Urinary bladder (tissue), 4 donors: ENCODE measurements at places on chromosomes 7 and 10. TPM values are rescaled to one million over a fixed set of nuclear protein-coding genes. Genes with fewer than 3 reads are reported as not detected.
A peak's percentile ranks its signal among the peaks of the same experiment; 100 is the strongest.

DNA sequence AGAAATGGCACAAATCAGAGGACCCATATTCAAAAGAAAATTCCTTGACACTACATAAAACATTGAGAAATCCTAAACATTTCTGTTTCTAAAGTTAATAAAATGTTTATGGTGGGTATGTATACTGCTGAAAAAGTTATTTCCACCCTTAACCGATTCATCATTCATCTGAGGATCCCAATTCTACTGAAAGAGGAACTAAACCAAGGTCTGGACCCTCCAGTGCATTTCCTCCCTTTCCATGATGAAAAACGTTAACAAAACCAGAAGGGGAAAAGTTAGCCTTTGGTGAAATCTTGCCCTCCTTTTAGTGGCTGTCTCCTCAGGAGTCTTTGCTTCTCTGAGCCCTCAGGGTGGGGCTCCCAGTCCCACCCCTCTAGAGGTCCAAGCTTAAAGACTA lies 144.5 kb upstream of the ASAH2 start:
- no peak for DNase-seq

GRCh38 chr10:88582806-88583583 lies at the start of gene RNLS:
Gene RNLS (minus strand): TSS chr10:88583318.
- peak; percentile 23 for DNase-seq

DNA sequence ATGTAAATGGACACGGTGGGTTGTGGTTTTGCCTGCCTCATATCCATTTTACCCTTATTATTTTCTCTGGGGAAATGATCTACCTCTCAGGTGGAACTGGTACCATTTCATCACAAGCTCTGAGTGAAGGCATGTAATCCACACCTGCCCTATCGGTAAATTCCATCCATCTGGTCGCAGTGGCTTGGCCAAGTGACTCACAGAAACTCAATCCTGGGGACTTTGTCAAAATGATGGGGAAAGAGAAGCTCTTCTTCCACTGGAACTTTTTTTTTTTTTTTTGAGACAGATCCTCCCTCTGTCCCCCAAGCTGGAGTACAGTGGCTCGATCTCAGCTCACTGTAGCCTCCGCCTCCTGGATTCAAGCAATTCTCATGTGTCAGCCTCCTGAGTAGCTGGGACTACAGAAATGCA lies 48.2 kb upstream of the ANKRD1 start:
- DNase-seq = no peak

- DNase-seq = peak; percentile 74
These were observed 177.1 kb upstream of the SVIL start for GRCh38 chr10:29811751-29812427.

DNA sequence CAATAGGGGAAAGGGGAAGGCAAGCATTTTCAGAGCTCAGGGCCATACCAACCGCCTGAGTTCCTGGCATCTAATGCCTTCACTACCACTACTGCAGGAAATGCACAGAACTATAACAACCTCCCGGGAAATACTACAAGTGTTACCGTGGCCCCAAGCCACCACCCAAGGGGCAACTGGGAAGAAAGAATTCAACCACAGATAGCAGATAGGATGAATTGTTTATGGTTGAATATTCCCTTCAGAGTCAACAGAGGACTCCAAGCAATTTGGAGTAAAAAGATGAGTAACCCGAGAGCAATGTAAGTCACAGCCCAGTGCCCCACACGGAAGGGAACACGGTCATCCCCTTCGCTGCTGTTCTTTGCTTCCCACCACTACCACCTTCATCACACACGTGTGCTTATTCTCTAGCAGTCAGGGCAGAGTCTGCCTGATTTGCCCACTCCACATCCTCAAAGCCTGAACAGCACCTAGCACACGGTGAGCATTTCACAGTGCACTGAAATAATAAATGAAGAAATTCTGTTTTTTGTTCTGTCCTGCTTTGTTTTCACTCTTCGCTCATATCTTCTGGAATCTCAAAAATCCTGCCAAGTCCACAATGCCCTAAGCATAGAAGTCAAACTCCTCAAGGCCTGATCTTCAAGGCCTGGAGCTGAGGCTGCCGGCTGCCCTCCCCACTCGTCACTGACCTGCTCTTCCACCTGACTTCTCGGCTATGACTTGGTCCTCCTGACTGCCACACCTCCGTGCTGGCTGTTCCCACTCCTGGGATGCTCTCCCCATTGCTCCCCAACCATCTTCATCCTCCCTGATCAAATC lies 221.1 kb downstream of the KCNMA1 start:
- no peak for DNase-seq

DNA sequence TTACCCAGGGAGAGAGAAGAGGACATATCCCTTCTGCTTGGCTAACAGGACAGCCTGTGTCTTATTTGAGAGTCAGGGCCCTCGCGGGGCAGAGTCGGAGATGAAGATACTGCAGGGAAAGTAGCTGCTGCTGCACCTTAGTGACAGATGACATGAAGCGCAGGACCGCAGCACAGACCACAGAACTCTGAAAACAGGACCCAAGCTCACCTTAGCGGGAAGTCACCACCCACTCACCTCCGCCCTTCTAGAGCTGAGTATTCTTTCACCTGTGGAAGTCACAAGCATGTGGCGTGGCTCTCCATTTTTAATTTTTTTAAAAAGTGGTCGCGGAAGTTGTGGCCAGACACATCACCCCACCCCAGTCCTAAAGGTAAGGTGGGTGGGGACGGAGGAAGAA lies 191.4 kb downstream of the FAM107B start:
- no peak for DNase-seq

DNA sequence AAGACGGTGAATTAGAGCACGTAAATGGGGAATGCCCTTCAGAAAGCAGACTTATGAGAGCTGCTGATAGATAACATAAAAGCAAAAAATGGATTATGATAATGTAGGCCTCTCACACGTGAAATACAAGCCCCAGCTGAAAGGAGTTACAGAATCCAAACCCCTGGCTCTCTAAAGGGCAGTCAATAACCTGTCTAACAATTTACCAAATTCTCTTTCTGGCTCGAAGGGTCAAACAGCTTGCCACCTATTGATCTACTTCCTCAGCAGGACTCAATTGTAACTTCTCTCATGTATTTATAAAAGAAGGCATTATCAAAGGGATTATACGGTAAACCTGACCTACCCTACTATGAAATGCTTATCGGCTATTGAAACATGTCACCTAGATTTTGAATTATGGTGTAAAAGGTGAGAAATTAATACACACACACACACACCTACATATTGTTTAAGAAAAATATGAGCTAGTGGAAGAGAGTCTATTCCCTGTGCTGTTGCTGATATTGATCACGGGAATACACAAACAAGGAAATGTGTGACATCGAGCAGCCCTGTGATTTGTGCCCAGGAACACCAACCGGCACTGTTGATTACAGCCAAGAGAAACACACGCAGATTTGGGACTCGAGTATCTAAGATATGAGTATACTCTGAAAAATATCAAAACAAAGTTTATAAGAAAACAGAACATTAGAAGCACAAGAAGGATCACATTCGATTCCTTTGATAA lies 135.6 kb upstream of the NEBL start:
- DNase-seq = no peak

DNA sequence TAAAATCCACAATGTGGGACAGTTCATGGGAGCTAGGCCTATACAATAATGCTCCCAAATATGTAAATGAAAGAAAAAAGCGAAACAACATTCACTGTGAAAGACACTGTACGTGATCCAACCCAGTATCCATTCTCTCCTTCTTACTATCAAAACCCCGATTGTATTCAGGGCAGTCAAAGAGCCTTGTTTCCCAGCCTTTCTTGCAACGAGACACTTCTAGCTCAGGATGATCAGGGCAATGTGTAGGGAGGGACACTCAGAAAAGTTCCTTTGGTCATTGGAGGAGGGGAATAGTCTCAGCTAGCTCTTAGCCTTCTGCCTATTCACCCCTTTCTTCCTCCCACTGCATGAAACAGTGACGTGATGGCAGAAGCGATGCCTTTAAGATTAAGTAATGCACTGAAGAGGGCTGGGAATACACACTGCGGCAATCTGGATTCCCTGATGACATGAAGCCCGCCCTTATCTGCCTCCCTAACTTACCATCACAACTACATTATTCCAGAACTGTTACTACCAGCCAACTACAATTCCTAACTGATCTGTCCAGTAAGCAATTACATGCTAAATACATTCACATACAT lies 27.3 kb downstream of the UBE2H start:
- DNase-seq = no peak

- DNase-seq = no peak
These were observed 18.0 kb downstream of the MRLN start for GRCh38 chr10:59735296-59735695.

GRCh38 chr10:4086131-4086898 lies 301.3 kb upstream of the KLF6 start:
- no peak for DNase-seq

GRCh38 chr7:133978502-133979295 lies 148.4 kb upstream of the LRGUK start:
- no peak for DNase-seq

DNA sequence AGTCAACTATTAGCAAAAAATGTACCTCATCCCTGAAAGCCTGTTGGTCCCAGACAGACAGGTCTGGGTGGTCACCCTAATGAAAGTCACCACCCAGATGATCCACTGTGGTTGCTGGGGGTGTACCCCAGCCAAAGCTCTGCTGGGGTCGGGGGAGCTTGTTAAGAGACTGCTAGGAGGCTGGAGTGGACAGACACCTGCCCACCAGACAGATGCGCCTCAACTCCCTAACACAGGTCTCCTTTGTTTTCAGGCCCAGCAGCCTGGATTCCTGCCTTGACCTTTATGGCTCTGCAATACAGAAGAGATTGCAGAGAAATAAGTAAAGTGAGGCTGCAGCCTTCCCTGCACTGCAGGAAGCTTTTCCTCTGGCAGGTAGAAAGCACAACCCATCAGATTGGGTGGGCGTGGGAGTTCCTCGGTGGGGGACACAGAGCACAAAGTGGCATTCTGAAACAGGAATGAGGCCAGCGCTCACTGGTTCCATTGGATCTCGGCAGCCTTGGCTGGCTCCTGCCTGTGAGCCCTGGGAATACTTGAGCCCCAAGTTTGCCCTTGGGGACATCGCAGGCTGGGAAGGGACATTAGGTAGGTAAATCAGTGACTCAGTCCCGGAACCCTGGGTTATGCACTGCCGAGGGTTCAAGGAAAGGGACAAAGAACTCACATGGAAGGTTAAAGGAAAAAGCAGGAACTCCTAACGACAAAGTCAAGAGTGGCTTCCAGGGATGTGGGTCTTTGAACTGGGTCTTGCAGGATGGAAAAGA lies 18.0 kb upstream of the ZNF488 start:
- DNase-seq = no peak

DNA sequence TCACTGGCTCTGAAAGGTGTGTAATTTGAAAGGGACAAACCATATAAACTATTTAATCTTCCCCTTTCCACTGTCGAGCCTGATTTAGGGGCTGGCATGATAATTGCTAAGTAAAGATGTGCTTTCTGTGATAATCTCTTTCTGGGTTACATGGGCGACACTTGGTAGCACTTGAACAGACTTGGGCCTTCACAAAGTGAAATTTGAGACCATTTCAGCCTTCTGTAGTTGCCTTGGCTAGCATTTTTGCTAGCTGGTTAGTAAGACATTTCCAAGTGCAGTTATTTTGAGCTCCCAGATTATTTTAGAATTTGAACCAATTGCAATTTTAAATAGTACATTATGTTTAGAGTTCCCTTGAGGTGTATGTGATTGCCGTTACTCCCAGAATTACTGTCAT lies 432.7 kb upstream of the GALNT17 start:
- DNase-seq = no peak

DNA sequence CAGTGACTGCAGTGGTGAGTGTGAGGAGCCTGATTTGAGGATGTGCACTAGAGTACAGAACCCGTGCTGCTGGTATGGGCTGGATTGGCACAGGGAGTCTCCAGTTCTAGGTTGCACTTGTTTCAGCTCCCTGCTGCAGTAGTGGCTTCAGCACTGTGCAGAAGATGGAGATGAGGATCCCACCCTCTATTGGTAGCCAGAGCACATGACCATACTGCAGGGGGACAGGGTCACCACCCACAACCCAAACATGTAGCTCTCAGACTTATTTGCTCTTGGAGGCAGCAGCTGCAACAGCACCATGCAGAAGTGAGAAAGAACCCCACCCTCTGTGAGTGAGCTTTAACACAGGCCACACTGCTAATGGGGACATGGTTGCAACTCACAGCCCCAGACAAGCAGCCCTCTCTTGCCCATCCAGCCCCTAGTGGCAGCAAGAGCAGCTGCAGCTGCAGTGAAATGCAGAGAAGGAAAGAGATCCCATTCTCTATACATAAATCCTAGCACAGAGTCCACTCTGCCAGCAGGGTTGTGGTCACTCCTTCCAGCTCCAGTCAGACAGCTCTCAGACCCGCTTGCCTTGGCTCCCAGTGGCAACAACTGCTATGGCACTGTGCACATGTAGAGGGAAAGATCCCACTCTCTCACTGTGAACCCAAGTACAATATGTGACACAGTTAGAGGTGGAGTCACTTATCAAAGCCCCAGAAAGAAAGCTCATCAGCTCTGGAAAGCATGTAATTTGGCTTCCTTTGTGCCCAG lies 51.4 kb upstream of the SCIN start:
- DNase-seq = no peak

GRCh38 chr10:13712837-13713581 lies 126.2 kb downstream of the PRPF18 start:
- no peak for DNase-seq

- no peak for DNase-seq
These were observed 239.3 kb downstream of the AUTS2 start for GRCh38 chr7:69837387-69838068.

DNA sequence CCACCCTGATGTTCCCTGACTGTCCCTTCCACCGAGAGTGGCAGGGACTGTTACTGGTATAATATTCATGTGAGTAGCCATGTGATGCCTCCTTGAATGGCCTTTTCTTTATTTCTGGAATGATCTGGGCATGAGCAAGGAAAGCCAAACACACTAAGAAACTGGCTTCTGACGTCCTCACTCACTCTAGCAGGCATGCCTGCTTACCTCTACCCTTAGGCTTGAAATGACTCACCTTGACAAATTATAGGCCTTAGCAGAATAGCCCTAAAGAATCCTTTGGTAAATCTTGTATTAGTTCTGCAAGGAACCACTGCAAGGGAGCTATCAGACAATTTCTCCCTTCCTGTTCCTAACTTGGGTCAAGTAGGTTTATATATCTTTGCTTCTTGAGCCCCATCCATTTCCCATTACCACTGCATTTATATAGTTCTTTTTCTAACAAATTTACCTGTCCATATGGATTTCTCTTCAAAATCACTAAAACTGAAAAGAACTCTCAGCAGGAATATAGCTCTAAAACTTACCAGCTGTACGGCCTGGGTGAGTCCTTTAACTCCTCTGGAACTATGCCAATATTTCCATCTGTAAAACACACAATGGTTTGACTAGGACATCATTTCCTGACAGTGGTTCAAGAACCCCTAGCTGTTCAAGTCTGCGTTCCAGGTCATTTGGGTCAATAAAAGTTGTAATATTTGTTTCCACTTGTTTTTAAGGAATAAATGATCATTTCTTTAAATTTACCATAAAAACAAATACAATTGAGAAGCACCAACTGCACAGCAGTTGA lies 13.0 kb upstream of the NDUFA5 start:
- DNase-seq = no peak

GRCh38 chr7:155993420-155994278 lies 181.4 kb upstream of the SHH start:
- no peak for DNase-seq

GRCh38 chr7:35254496-35255442 lies 869 bp upstream of the TBX20 start:
- DNase-seq = no peak

Gene SVOPL
- polyA plus RNA-seq = 0.08 TPM

Gene TFEC
- 0.96 TPM for polyA plus RNA-seq

Gene OR2A5
- not detected for polyA plus RNA-seq

Gene PAPOLB
- 0.04 TPM for polyA plus RNA-seq

Gene RAMP3
- 51.4 TPM for polyA plus RNA-seq

Gene POMZP3
- 23.8 TPM for polyA plus RNA-seq

Gene CFAP69
- polyA plus RNA-seq = 2.4 TPM

Gene BTBD16
- polyA plus RNA-seq = 10.2 TPM

Gene PAX4
- not detected for polyA plus RNA-seq

Gene WEE2
- polyA plus RNA-seq = not detected

Gene PDE1C
- polyA plus RNA-seq = 15.9 TPM
